ENCODE measurements at places on chromosomes 1 and 21. TPM values are rescaled to one million over a fixed set of nuclear protein-coding genes. Genes with fewer than 3 reads are reported as not detected.

Gene C1orf116
- not detected for total RNA-seq

Gene BLACAT1
- total RNA-seq, result not detected

Gene TTC34
- total RNA-seq, result 0.29 TPM

Gene PLEKHN1
- 4.9 TPM for total RNA-seq

Gene PTGS2
- total RNA-seq, result 113 TPM

All from placental pericyte (primary cell).